Renal cortical epithelial cell (primary cell): ENCODE measurements at places on chromosomes 16 and 17. TPM values are rescaled to one million over a fixed set of nuclear protein-coding genes. Genes with fewer than 3 reads are reported as not detected.

The MAF gene
- total RNA-seq, result 5.2 and 8.0 TPM in 2 replicates

The HOXB9 gene
- total RNA-seq, result 17.5 and 49.2 TPM in 2 replicates

The SP6 gene
- 0.87 and 1.2 TPM in 2 replicates for total RNA-seq

The MEOX1 gene
- total RNA-seq, result 11.1 TPM in 1 of 2 replicates, not detected in the other

The SHISA6 gene
- total RNA-seq, result not detected in 2 replicates

The NEUROD2 gene
- not detected in 2 replicates for total RNA-seq

The TEX14 gene
- total RNA-seq, result not detected in 2 replicates

The KRT27 gene
- not detected in 2 replicates for total RNA-seq

The ADGRG1 gene
- 38.9 and 305 TPM in 2 replicates for total RNA-seq

The TOX3 gene
- 1.7 and 5.4 TPM in 2 replicates for total RNA-seq

The RNF151 gene
- total RNA-seq, result not detected in 2 replicates

The KAT7 gene
- 21.0 and 47.6 TPM in 2 replicates for total RNA-seq

The KCNH6 gene
- total RNA-seq, result 0.05 TPM in 1 of 2 replicates, not detected in the other

The CFAP119 gene
- 2.7 and 2.8 TPM in 2 replicates for total RNA-seq

The CHAD gene
- total RNA-seq, result not detected in 2 replicates

The TMEM235 gene
- total RNA-seq, result not detected in 2 replicates

The CIITA gene
- under 0.01 and 0.65 TPM in 2 replicates for total RNA-seq

The CTF1 gene
- 2.1 and 4.7 TPM in 2 replicates for total RNA-seq

The ABCA10 gene
- 0.55 TPM in 1 of 2 replicates, not detected in the other for total RNA-seq

The KRT39 gene
- not detected in 2 replicates for total RNA-seq

The TSNAXIP1 gene
- total RNA-seq, result under 0.01 and 4.8 TPM in 2 replicates

The MON1B gene
- total RNA-seq, result 7.8 and 14.1 TPM in 2 replicates

The NT5M gene
- total RNA-seq, result 0.94 TPM in 1 of 2 replicates, not detected in the other

The ABCA6 gene
- total RNA-seq, result 0.50 TPM in 1 of 2 replicates, not detected in the other

The RRAD gene
- total RNA-seq, result 177 and 379 TPM in 2 replicates

The MYH1 gene
- total RNA-seq, result not detected in 2 replicates

The CCL8 gene
- not detected in 2 replicates for total RNA-seq
